ENCODE measurements at places on chromosomes 4 and X.

DNA sequence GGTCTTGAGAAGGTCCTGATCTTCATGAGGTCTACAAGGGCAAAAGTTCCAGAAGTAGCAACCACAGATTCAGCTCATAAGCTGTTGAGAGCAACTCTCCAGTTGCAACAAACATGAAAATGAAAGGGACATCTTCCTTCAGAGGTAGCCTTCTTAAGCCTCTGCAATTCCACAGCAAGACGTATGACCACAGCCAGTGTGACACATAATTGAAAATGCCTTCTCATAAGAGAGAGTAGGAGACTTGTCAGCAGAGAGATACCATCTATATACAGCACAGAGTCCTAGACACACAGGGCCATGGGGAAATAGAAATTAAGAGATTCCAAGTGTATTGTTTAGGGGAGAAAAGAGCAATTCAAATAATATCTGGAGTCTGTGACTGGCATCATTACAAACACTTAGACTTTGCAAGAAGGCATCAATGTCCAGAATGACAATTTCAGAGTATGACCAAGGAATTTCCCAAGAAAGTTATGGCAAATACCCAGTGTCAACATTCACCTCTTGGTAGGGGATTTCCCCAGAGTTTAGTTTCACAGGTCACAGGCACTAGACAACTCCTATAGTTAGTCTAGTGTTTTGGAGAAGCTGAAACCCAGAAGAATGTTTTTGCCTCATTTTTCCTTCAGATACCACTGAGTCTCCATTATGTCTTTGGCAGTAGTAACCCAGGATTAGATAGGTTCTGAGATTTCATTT is 340.3 kb downstream of the ZNF674 start:
- no peak overlapping the region for H3K27ac ChIP-seq
- DNase-seq: no peak
- H3K4me1 ChIP-seq: peaks cover 16% of the 10 kb centered on the region

DNA sequence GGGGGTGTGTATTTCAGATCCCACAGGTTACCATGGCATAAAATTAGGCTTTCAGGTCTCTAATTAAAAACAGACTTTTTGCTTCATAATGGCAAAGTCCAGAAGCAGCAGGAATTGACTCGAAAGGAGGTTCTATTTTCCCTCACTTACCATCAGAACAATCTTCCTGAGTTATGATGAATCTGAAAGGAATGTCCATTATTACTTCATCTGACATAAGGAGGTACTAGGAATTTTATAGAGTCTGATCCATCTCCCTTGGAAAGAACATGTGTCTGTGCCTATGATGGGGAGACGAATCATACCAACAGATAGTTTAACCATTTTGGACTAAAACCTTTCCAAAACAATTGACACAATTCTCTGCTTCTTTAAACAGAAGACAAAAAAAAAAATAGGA is 206.3 kb upstream of the FGF13 start:
- no peaks in the 10 kb centered on the region for H3K36me3 ChIP-seq
- peaks cover 18% of the 10 kb centered on the region for H3K4me1 ChIP-seq
- no peak for DNase-seq
- H3K4me3 ChIP-seq: no peak overlapping the region
- no peaks in the 10 kb centered on the region for H3K27me3 ChIP-seq
- H3K27ac ChIP-seq: no peak overlapping the region

DNA sequence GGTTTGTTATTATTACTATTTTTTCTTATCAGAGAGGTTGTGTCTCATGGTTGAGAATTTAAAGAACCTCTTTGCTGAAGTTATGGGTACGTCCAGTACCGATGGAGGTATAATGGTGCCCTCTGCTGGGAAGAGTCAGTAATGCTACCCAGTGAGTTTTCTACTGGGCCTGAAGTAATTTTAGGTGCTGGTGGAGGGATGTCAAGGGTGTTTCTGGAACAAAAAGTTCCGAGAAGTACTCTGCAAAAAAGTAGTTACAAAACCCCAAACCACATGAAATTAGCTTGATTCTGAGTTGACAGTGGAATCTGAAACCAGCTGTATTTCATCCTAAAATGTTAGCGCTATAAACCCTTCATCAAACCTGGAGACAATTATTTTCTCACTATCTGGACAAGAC is 102.5 kb upstream of the MID1 start:
- no peaks in the 10 kb centered on the region for H3K27me3 ChIP-seq
- no peak for DNase-seq
- H3K4me3 ChIP-seq: no peak overlapping the region
- no peaks in the 10 kb centered on the region for H3K4me1 ChIP-seq
- H3K36me3 ChIP-seq: no peaks in the 10 kb centered on the region
- no peak overlapping the region for H3K27ac ChIP-seq

DNA sequence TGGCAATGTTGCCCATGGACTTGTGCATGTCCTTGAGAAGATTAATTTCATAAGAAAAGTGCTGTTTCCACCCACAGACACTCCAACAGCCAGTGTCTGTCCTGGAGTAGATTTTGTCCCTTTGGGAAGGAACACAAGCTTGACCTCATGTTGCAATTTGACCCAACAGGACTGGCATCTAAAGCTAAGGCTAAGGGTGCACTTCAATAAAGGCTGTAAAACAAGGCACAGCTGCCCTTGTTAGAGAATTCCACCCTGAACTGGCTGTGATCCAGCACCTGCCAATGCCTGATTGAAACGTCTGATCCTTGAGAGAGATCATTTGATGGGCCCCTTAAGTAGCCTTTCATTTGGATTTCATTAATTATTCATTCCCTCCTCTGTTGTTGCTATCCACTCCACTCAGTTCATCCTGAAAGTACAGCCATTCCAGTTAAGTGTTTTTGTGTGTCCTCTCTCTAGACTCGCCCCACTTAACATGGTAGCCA is 56.2 kb downstream of the CD99L2 start:
- H3K4me3 ChIP-seq: no peak overlapping the region
- no peaks in the 10 kb centered on the region for H3K27me3 ChIP-seq

GRCh38 chrX:107551546-107551945 is 76.8 kb upstream of the PRPS1 start:
- H3K27me3 ChIP-seq: no peaks in the 10 kb centered on the region
- H3K4me1 ChIP-seq: no peaks in the 10 kb centered on the region
- no peak for DNase-seq
- no peak overlapping the region for H3K4me3 ChIP-seq
- no peak overlapping the region for H3K27ac ChIP-seq

- H3K27me3 ChIP-seq: no peaks in the 10 kb centered on the region
- no peaks in the 10 kb centered on the region for H3K36me3 ChIP-seq
- DNase-seq: no peak
- H3K27ac ChIP-seq: no peak overlapping the region
- no peaks in the 10 kb centered on the region for H3K4me1 ChIP-seq
Observed at GRCh38 chr4:85740431-85740861, 265.5 kb downstream of the ARHGAP24 start.

DNA sequence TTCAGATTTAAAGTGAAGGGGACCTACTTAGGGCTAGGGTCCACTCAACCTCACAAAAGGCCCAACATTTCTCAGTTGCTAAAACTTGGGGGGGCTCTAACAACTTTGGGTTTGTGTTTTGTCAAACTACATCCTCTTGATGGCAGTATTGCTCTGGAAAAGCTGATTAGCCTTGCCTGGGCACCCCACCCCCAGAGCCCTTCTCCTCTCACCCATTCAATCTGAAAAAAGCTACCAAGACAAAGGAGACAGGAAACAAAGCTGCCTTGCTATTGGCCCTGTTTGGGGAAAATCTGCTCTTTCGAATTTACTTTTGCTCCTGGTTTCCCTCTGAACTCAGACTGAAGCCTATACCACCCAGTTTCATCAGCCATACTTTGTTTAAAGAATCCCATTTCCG is 195.2 kb upstream of the STK26 start:
- H3K27ac ChIP-seq: no peak overlapping the region
- H3K4me1 ChIP-seq: peaks cover 5% of the 10 kb centered on the region
- H3K27me3 ChIP-seq: no peaks in the 10 kb centered on the region
- H3K36me3 ChIP-seq: no peaks in the 10 kb centered on the region
- no peak for DNase-seq

All from type B pancreatic cell (in vitro differentiated cells).